Neural crest cell (in vitro differentiated cells): ENCODE measurements at places on chromosomes 1 and 21. TPM values are rescaled to one million over a fixed set of nuclear protein-coding genes. Genes with fewer than 3 reads are reported as not detected.

The GPR25 gene
- not detected in 2 replicates for total RNA-seq

The C1orf56 gene
- 6.3 and 8.0 TPM in 2 replicates for total RNA-seq

The CYP2J2 gene
- 1.3 and 1.6 TPM in 2 replicates for total RNA-seq

The GPA33 gene
- not detected in 2 replicates for total RNA-seq

The ZNF691 gene
- 19.1 TPM in 2 replicates for total RNA-seq

The CD247 gene
- total RNA-seq, result 2.8 and 3.9 TPM in 2 replicates

The PPM1J gene
- total RNA-seq, result 1.1 and 1.4 TPM in 2 replicates

The CACNA1S gene
- 0.07 TPM in 2 replicates for total RNA-seq

The FMO1 gene
- not detected in 2 replicates for total RNA-seq

The ATP1A4 gene
- total RNA-seq, result 0.20 and 0.35 TPM in 2 replicates

The ACKR1 gene
- 0.98 and 1.1 TPM in 2 replicates for total RNA-seq

The XPR1 gene
- 46.7 and 50.6 TPM in 2 replicates for total RNA-seq

The HDAC1 gene
- total RNA-seq, result 128 and 130 TPM in 2 replicates

The FAM89A gene
- total RNA-seq, result 15.1 and 16.0 TPM in 2 replicates

The CRYBG2 gene
- 3.8 and 6.3 TPM in 2 replicates for total RNA-seq

The KLF17 gene
- total RNA-seq, result 0.34 TPM in 1 of 2 replicates, not detected in the other

The SIPA1L2 gene
- 34.5 and 38.7 TPM in 2 replicates for total RNA-seq

The KNCN gene
- total RNA-seq, result not detected in 2 replicates

The MEGF6 gene
- 36.7 and 38.8 TPM in 2 replicates for total RNA-seq
